ENCODE measurements at places on chromosomes 12 and 14.
A peak's percentile ranks its signal among the peaks of the same experiment; 100 is the strongest.

GRCh38 chr12:95343461-95344230, 126.0 kb downstream of the VEZT start:
- no peak for DNase-seq

GRCh38 chr12:92444763-92445162, 258.0 kb upstream of the PLEKHG7 start:
- DNase-seq = no peak

DNA sequence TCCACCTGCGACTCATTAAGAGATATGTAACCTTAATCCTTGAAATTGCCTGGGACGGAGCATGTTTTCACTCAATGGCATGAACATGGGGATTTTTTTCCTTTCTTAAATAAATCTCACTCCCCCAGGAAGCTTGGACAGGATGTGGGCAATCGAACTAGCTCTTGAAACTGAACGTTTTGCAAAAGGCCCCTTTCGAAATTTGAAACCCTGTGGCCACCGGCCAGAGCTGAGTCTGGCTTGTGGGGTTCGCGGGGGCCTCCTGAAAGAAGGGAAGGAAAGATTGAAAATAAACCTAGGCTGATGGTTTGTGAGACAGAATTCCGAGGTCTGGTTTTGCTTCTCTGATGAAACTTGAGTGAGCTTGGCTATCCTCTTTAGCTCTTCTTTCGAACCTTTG, 101.4 kb upstream of the RTL1 start:
- DNase-seq = no peak

DNA sequence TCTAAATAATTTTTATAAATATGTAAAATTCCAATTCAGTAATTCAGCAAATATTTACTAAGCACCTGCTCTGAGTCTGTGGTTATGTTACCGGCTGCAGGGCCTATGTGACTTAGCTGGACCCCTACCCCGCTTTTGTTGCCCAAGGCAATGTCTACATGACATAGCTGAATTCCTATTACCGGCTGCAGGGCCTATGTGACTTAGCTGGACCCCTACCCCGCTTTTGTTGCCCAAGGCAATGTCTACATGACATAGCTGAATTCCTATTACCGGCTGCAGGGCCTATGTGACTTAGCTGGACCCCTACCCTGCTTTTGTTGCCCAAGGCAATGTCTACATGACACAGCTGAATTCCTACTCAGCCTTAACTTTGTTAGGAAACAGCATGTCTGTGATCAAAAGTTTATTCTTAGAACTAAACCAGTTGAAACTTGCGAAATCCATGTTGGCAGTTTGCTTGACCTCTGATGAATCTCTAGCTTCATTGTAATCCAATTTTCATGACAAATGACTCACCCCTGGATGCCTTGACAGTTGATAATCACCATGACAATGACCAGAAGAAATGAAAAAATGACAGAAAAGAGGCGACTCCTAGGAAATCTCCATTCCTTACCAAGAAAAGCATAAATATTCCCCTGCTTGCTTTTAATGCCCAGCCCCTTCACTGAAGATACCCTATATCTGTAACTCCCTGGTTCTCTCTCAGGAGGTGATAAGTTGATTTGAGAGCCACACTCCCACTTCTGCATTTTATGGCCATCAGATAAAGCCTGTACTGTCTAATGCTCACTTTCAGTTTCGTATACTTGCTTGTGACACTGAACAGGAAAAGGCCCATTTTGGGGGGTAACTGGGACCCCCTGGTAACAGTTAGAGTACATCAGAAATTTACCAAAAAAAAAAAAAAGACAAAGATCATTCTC, 148.4 kb upstream of the SYT10 start:
- no peak for DNase-seq

DNA sequence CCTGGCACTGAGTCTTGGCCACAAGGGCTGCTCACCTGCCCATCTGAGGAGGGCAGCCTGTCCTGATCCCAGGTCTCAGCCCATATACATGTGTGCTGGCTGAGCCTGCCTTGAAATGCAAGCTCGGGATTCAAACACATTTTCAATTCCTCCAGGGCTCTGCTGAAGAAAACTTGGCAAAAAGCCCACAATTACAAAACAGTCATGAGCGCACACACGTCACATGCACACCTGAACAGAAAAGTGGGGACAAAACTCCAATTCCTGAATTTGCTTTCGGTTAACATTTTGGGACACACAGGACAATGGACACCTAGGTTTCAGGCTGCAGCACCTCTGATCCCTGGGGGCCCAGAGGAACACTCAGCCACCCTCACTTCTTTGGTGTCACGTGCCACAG, 113.9 kb downstream of the RBM19 start:
- DNase-seq = no peak

DNA sequence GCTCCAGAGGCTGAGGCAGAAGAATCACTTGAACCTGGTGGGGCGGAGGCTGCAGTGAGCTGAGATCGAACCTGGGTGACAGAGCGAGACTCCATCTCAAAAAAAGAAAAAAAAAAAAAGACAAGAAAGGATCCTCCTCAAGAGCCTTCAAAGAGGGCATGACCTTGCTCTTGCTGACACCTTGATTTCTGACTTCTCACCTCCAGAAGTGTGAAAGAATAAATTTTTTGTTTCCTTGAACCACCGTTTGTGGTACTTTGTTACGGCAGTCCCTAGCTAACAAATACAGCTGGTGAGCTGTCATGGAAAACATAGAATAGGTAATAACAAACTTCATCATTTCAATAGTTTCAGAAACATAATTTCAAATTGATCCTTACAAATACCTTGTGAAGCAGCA, 1.9 kb upstream of the ACTR10 start:
- DNase-seq = no peak

- peak; percentile 64 for DNase-seq
Observed at GRCh38 chr12:84113666-84114065, 798.9 kb downstream of the SLC6A15 start.

DNA sequence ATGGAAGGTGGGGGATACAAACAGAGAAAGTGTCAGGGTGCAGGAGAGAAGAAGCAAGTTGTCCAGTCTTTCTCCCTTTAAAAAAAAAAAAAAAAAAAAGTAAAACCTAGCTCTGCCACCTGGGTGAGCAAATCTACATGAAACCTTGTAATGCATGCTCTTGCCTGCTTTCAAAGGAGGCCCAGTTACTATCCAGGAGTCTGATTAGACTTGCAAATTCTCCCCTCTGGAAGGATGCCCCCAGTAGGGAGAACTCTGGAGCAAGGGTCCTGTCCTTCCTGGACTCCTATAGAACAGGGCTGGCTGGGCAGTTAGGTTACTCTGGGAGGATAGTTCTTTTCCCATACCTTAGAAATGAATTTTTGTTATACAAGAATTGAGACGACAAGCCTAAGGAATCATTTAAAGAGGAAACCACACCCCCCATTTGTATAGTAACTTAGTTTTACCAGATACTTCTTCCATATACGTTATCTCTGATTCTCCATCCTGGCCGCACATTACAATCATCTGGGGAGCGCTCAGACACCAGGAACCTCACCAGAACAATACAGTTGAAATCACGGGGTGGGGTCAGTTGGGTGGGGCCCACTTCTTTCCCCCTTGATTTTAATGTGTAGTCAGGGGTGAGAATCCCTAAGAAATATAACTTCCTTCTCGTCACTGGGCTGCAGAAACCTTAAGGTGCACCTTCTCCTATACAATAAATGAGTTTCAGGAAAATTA, 30.5 kb downstream of the RAB35 start:
- no peak for DNase-seq

DNA sequence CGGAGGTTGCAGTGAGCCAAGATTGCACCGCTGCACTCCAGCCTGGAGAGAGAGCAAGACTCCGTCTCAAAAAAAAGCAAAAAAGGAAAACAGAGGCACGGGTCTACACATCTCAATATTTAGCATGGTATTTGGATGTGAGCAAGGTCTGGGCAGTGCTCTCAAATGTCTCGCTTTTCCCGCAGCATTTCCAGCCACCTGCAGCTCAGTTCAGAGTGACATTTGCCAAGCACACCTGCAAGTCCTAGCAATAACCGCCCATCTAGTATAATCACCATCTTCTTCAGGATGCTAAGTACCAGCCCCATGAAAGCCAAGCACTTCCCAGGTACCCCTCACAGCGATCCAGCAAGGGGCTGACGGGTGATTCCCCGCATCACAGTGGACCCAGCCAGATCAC, 69.1 kb downstream of the FOXN3 start:
- DNase-seq = no peak

DNA sequence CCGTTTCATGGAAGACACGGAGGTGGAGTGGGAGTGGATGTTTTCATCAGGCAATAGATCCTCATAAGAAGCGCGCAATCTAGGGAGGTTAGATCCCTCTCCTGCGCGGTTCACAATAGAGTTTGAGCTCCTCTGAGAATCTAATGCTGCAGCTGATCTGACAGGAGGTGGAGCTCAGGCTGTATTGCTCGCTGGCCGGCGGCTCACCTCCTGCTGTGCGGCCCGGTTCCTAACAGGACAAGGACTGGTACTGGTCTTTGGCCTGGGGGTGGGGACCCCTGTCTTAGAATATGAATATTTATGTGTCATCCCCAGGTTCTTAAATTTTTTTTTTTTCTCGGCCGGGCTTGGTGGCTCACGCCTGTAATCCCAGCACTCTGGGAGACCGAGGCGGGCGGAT, 36.7 kb downstream of the PRICKLE1 start:
- DNase-seq = no peak

DNA sequence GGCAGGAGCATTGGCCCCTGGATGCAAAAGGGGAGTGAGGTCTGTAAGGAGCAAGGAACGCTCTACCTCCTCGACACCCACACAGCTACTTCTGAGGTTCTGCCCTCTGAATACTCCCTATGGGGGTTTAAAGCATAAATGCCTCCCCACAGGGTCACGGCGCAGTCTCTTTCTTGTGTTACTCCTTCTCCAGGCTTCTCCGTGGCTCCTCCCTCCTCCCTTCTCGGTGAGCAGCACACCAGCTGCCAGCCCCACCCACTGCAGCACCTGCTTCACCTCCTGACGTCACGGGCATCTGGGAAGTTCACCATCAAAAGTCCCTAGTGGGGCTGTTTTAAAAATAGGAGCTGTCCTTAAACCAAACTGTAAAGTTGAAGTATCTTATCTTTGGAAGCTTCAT, 67.3 kb downstream of the SPTB start:
- no peak for DNase-seq

- DNase-seq = peak; percentile 39
Observed at GRCh38 chr12:54294152-54294952, 6.5 kb downstream of the NFE2 start.

DNA sequence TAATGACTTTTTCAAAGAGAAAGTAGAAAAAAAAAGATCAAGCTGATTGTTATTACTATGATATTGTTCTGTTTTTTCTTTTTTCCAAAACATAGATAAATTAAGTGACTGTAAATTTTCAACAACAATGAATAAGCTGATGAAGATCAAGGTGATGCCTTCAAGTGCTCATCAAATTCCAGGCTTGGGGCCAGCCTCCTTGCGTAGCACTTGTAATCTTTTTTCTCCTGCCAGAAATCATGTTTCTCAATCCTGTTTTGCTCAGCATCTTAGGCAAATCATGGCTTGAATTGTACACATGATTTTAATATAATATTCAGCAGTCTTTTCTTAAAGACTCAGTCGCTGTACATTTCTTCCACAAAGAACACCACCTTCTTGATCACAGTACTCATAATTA, 333.2 kb downstream of the NPAS3 start:
- no peak for DNase-seq

GRCh38 chr12:110501399-110501751, 536 bp downstream of the VPS29 start:
- DNase-seq = peak; percentile 71

DNA sequence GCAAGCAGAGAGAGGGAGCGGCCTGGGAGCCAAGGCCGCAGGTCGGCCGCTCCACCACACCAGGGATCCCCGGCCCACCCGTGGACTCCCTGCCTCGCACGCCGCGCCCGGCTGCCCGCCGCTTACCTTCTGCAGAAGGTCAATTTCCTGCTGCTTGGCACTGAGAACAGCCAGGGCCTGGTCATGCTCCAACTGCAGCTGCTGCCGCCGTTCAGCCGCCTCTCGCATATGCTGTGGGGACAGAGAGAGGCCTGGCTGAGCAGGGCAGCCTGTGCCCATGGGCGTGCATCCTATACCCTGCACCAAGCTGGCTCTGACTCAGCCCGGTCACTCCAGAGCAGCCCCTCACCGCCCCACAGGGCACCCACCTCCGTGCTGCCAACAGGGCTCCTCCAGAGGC, 141.1 kb downstream of the PIWIL1 start:
- DNase-seq = no peak

- peak; percentile 45 for DNase-seq
Observed at GRCh38 chr12:19201661-19202060, 72.1 kb downstream of the PLEKHA5 start.

- no peak for DNase-seq
Observed at GRCh38 chr14:28102001-28102400, 664.6 kb upstream of the FOXG1 start.

DNA sequence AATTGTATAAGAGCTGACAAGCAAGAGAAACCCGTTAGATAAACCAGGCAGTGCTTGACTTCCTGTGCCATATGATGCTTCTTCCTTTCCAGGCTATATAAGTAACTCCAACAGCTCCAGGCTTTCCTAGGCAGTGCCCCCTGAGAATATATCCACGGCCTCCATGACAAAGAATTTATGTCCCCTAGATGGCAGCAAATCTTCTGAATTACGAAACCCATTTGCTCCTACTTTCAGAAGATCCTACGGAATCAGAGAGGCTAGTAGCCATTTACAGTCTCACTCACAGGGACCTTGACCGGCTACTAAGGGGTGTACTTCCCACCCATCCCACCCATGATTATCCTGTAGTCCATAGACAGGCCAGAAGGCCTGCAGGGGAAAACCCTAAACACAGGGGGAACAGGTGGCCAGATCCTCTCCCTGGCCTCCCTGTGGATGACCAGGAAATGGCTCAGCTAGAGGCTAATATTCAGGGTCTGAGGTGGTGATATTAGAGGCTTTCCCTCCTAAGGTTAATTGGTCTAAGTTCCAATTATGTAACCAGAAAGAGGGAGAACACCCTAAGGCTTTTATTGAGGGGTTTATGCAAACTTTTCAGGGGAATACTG, 77.2 kb upstream of the DCD start:
- peak; percentile 13 for DNase-seq

DNA sequence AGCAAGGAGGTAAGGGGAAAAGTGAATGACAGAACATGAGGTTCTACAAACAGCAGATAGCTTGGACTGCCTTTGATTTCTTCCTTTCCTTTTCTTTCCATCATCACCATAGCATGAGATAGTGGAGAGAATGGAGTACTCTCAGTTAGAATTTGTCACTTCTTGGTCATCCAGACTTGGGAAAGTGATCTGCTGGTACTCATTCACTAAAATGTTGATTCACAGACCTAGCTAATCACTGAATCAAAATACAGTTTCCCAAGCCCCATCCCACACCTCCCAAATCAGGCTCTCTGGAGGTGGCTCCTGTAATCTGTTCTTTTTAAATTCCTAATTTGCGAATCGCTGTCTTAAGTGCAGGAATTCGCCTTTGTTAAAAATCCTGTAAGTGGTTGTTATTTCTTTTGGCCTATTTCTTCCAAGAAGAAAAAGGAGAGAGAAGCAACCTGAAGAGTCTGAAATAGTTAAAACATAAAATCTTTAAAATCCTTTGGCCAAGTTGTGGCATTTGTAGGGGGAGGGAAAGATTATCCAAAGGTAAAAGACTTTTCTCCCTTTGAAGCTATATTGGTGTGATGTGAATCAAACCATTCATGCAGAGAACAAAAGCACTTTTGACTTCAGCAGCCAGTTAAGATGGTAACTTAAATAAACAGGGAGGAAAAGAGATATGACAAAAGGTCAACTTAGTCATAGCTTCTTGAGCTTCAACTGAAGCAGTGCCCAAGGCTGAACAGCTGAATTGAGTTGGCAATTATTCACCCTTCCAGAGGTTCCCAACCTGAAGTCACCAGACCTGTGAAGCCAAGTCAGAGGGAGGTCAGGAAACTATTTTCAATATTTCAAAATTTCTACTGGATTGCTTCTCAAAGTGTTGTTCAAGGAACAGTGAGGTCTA, 255.1 kb upstream of the KRR1 start:
- peak; percentile 72 for DNase-seq
